C1 segment of cervical spinal cord (tissue), 14 donors: ENCODE measurements at places on chromosomes 13 and 19.

- DNase-seq: no peak
These were observed 756.7 kb upstream of the ARGLU1 start for GRCh38 chr13:107324416-107325204.

DNA sequence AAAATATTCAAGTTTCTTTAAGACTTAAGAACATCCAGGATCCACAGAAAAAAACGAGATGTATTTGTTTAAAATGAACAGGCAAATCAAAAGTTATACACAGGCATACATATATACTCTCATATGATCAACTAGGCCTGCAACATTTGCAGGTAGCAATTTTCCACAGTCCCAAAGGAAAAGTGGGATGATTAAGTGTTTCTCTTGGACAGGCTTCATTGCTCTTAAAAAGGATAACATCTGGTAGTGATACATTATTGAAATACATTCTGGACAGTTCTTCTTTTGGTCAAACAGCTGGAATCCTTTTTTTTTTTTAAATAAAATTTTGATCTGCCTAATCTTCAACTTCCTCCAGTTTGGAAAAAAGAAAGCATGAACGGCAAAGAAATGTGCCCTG, 114.8 kb upstream of the TDRD3 start:
- DNase-seq: no peak

DNA sequence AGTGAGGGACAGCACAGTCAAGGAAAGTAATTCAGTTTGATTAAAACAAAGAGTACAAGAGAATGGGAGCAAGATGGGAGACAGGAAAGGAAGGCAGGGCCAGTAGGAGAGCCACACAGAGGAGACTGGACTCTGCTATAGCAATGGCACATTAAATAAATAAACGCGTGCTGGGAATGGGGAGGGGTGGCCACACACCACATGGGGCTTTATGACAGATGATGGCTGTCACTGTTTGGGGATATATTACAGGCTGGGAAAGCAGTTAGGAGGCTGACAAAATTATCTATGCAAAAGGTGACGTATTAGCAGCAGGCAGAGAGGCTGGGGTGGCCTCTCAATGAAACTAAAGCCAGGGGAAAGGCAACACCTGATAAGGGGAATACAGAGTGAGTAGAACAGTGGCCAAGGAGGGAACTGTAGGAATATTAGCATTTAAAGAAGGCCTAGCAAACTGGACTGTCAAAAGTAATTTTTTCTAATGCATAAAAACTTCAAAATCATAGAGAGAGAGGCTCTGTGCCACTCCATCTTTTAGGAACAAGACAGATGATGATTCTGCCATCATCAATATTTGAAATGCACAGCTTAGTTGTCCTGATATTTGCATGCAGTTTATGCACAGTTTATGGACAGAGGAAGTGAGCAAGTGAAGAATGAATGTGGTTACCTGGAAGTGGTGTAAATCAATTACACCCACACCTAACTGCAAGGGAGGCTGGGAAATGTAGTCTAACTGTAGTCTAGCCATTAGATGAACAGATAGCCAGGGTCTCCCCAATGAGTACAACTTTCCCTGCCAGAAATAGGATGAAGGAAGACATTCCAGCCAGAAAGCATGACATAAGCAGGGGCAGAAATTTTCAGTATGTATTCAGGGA, 346.5 kb downstream of the FOXO1 start:
- DNase-seq: no peak

DNA sequence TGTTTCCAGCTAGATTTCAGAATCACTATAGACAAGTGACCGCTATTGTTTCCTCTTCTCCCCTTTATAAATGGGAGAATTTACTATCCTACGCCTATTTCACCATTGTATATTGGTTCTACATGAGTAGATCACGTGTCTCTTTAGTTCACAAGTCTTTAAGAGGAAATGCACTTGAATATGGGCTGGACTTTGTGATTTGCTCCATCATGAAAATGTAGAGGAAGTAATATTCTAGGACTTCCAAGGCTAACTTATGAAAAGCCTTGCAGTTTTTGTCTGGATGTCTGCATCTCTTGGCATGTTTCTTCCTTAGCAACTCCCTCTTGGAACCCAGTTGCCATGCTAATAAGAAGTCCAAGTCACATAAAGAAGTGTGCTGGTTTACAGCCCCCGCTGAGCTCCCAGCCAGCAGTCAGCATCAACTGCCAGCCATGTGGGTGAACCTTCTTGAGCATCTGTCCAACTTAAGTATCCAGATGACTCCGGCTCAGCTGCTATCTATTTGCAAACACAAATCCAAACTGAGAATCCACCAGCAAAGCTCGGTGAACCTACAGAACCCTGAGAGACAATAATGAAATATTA, 4.8 kb upstream of the FBXL3 start:
- no peak for DNase-seq

DNA sequence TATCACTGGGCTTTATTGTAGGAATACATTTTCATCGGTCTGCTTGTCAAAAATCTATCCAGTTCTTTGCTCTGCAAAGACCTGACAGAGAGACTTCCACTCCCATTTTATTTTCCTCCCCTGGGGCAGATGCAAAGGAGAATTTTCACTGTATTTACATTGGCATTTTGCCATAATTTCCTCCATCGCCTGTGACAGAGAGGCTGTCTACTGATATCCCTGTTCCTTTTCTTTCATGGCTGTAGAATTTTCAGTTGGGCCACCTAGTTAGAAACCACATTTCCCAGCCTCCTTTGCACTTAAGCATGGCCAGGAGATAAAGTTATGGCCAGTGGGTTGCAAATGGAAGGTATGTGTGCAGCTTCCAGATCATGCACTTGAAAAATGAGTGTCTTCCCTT, 89.3 kb downstream of the NUFIP1 start:
- DNase-seq: no peak

DNA sequence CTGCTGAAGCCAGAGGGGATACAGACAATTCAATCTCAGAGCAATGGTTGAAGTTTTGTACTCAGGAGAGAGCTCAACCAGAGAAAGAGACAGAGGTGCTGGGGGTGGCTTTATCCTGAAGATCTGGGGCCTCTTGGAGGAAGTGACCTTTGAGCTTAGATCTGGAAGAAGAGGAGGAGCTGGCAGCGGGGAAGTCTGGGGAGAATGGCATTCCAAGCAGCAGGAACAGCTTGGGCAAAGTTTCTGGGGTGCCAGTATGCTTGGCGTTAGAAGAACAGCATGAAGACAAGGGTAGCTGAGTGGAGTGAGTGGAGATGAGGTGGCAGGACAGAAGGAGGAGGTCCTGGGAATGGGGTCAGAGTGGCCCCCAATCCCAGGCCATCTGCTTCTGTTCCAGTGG, 11.3 kb downstream of the MAST3 start:
- DNase-seq: no peak

DNA sequence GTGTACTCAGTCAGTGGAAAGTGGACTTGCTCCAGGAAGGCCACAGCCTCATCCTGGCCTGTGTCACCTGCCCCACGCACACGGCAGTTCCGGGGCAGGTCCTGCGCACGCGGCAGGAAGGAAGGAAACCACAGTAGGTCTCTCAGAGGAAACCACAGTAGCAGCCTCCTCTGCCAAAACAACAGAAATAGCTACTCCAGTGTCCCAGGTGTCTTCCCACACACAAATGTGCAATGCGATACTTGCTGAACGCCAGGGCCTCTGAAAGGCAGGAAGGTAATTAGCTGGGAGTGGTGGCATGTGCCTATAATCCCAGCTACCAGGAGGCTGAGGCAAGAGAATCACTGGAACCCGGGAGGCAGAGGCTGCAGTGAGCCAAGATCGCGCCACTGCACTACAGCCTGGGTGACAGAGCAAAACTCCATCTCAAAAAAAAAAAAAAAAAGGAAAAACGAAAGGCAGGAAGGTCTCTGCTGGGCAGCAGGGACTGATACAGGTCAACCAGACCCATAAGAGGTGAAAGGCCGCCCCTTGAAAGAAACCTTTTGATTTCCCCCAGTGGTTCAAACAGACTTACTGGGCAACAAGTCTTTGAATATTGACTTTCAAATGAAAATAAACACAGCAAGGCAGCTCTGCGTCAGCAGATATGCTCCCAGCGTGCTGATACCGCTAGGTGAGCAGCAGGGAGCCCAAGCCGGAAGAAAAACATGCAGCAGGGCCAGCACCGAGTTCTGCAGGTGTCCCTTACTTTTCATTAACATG, 49.5 kb downstream of the CRYL1 start:
- no peak for DNase-seq

DNA sequence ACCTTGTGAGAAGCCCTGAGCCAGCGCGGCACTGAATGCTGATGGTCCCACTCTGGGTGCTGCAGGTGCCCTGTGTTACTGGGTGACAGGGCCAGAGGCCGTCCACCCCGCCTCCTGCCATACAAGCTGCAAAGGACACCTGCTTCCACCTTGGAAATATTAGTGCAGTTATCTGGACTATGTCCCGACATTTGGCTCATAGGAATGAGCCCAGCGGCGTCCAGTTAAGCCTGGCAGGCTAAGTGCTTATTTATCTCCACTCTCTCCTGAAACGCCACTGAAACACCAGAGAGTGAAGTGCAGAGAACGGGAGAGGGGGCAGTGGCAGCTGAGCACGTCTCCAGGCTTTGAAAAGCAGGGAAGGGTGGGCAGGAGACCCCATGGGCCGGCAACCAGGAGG, 145.8 kb downstream of the KDM4B start:
- no peak for DNase-seq

DNA sequence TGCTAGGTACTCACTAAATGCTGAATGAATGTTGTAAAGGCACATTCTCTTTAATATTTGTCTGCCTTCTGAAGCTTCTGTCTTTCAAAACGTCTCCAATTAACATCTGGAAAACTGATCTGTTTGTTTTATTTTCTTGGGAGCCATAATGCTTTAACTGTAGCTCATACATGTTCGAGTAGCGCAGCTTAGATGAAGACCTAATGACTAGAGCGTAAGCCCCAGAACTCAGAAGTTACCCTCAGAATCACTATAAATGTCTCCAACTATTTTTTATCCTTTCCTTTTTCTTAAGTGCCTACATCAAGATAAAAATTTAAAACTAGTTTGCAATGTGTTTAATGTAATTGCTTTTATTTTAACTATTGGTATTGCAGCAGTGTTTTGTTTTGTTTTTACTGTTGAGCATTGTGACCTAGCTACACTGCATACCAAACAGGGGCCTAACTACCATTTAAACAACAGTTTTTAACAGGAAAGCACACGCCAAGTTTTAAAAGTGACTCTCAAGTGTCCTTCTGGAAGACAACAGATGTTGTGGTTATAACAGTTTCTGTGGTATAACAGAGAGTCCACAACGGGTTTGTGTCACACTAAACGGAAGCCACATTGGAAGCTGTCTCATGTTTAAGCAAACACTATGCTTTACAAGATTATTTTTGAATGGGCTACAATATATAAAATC, 42.0 kb downstream of the MRPL57 start:
- no peak for DNase-seq

DNA sequence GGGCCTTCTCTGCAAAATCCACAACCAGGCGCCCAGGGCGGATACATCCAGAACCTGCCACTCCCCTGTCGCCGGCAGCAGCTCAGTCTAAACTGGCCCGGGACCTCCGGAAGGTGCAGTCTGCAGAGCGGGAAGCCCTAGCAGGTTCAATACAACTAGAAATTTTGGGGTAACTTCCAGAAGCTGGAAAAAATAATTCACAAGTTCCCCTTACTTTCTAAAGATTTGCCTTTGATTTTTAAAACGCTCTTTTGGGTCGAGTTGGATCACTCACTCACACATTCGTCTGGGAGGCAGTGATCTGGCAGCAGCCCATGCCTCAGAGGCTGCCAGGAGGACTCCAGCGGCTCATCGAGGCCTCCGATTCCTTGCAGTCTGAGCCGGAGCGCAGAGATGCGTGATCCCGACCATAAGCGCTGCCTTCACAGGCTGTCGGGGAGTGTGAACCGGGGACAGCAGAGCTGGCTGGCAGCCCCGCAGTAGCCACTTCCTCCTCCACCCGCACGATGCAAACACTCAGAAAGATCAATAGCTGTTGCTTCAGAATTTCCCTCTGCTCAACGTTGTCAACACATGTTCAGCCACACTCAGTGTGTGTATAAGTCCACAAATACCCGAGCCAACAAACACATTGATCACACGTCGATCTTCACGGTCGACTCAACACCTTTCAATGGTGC, 35.6 kb upstream of the ZNF507 start:
- no peak for DNase-seq

DNA sequence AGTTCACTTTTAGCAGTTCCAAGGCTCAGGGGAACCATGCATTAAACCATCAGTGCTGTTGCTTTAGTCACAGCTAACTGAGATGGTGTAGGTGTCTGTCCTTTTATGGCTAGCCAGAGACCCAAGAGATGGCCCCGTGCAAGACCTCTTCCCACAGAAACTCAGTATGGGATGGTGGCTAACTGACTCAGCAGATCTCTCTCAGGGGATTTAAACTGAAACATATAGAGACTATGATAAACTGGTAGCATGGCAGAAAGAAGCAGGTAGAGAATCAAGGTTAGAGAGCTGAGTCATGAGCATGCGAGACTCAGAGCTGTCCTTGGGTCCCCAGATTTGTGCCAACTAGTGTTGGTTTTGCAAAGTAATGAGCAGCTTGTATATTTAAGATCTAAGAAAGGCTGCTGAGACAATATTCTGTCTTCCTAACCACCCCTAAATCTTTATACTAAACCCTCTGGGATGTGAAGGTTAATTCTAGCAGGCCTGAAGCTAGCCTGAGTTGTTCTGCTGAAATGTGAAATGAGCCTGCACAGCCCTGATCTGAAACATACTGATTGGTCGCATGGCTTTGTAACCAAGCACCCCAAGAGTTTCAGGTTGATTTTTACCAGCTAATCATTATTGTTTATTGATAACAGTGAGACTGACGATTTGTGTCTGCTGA, 6.5 kb upstream of the SCEL start:
- DNase-seq: no peak

- DNase-seq: no peak
These were observed 122.5 kb downstream of the STK24 start for GRCh38 chr13:98454389-98454881.

DNA sequence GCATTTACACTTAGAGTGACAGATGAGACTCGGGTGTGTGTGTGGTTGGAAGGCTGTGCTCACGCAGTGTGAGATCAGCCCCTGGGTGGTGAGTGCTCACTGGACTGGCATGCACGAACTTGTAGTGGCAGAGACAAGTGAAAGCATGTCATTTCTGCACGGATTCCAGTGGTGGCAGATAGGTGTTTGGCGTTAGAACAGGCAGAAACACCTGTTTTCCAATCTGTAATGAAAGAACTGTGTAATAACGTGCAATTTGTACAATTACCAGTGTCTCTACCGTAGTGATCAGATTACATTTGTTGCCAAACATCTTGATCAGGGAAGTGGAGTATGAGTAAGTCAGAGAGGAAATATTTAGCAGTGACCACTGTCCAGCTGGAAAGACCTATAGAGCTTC, 8.2 kb downstream of the LAMP1 start:
- no peak for DNase-seq

GRCh38 chr19:17977488-17977887, 10.6 kb downstream of the KCNN1 start:
- no peak for DNase-seq

DNA sequence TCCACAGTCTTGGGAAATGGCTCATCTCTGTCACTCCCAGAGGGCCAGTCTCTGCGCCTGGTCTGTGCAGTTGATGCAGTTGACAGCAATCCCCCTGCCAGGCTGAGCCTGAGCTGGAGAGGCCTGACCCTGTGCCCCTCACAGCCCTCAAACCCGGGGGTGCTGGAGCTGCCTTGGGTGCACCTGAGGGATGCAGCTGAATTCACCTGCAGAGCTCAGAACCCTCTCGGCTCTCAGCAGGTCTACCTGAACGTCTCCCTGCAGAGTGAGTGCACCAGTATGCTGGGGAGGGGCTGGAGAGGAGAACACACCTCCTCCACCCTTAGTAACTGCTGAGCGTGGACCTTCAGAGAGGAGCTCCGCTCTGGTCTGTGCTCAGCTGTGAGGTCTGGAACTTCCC, 2.3 kb downstream of the SIGLEC9 start:
- DNase-seq: no peak

- no peak for DNase-seq
These were observed 1366.0 kb downstream of the UQCRFS1 start for GRCh38 chr19:27846944-27847343.
